ENCODE measurements at places on chromosomes 13 and 19. TPM values are rescaled to one million over a fixed set of nuclear protein-coding genes. Genes with fewer than 3 reads are reported as not detected.

XRCC1 gene
- 31.4 TPM for total RNA-seq

LHFPL6 gene
- 6.2 TPM for total RNA-seq

MKNK2 gene
- 76.8 TPM for total RNA-seq

AP1M2 gene
- 37.1 TPM for total RNA-seq

TBXA2R gene
- 0.90 TPM for total RNA-seq
